ENCODE measurements at places on chromosomes 7 and 10.

DNA sequence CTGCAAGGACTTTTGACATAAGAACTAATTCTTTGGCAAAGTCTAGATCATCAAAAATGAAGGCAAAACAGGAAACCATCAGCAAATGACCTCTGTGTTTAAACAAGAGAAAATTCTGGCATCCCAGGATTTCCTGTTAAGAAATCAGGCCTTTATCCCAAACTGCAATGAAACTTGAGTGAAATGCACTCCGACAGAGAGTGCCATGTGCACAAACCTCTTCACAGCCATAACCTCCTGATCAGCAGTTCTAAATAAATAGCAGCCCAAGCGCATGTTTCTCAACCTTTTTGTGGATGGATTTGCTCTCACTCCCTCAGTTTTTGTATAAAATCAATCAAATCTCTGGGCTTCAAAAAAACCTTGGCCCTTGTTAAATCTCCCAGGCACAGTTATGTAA is 107.7 kb upstream of the EEPD1 start:
- DNase-seq, result no peak

DNA sequence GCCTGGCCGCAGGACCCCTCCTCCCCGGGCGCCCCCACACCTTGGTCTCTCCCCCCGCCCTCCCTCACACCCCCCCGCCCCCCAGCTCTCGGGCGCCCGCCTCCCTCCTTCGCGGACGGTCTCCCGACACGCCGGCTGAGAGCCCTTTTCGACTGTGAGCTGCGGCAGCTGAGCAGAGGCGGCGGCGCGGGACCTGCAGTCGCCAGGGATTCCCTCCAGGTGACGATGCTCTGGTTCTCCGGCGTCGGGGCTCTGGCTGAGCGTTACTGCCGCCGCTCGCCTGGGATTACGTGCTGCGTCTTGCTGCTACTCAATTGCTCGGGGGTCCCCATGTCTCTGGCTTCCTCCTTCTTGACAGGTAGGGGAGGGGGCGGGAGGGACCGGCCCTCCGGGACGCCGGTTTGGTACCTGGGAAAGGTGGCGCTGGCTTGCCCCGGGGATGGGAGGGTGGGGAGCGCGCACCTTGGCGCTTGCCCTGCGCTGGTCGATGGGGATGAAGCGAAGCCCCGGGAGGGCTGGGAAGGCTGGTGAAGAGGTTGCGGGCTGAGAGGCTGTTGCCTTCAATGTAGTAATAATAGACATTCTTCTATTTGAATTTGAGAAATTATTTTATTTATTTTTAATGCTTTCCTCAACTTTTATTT is at the start of gene BMPER:
Gene BMPER, plus strand, starts transcription at position 151 of the 644 bp plus-strand sequence. Its CDS starts 75 bp downstream, at position 226.
- DNase-seq, result peak; percentile 47

- no peak for DNase-seq
These were observed 634.2 kb upstream of the COBL start for GRCh38 chr7:51950813-51951212.

DNA sequence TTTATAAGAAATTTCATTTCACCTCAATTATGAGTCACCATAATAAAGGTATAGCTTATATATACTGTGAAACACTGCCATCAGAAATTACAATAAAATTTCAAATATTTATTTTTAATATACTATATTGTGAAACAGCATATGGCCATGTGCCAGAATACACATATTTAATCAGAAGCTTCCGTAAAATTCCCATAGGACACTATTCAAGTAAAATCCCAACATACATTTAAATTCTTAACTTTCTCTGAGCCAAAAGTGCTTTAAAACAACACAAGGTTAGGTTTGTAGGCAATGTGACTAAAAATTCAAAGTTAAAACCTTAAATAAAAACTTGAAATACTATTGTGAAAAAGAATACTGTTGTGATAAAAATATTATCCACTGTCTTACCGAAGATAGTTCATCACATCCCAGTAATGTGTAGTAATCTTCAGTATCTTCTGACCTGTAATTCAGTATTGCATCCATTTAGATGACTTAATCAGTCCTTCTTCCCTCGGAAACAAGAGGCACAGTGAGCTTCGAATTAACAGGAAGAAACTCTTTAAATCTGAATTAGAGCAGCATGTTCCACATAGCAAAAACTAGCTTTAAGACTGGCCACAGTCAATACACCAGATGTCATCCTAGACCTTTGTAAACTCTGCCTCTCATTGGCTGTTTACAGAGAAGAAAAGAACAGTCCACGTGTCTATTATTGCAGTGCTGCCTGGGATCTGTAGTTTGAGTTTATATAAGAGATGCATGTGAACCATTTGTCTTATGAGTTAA is at the start of gene DNAJC12:
Gene DNAJC12, minus strand, starts transcription at position 648 of the 774 bp plus-strand sequence. Its CDS starts 177 bp downstream, at position 471.
- DNase-seq, result peak; percentile 97

- DNase-seq, result peak; percentile 11
These were observed 228.1 kb upstream of the PFKP start for GRCh38 chr10:2839081-2839725.

DNA sequence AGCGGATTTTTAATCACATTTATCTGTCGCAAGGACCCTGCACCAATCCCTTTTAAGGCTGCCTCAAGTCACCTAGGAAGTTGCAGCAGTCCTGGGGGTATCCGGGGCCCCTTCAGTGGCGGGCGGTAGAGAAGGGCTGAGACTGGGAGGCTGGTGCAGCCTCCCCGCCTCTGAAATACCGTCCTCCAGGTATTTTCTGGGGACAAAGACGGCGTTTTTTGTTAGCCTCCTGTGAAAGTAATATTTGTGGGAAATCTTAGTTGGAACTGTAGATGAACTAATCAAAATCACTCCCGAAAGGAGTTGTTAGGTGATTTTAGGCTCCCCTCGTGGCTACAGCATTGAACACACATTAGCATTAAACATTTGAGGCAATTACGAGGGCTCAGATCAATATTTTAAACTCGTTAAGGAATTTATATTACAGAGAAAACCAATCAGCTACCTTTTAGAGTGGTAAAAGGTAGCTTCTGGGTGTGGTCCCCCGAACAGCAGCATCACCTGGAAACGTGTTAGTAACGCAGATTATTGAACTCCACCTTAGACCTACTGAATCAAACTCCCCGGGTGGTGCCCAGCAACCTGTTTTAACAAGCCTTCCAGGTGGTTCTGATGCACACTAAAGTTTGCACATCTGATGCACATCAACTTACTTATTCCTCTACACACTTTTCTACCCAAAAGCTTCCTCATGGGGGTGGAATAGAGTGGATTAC is 530 bp upstream of the ANXA7 start:
- no peak for DNase-seq

DNA sequence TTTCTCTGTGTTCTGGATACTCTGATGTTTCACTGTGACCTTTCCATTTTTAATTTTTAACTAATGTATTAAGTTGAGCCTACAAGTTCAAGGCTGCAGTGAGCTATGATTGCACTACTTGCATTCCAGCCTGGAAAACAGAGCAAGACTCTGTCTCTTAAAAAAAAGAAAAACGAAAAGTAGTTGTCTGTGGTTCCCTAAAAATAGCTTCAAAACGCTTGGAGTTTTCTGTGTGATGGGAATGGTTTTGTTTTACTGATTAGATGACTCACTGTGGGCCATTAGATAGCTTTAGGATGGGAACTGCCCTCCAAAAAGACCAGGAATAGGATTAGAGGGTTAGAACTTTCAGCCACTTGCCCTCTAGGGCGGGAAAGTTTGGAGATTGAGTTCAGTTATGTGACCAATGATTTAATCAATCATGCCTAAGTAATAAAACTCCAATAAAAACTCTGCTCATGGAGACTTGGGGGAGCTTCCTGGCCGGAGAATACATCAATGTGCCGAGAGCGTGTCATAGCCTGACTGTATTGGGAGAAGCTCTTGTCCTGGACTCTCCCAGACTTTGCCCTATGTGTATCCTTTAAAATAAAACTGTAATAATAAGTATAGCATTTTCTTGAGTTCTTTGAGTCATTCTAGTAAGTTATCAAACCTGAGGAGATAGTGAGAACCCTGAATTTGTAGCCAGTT is 147.1 kb downstream of the LYZL1 start:
- DNase-seq, result peak; percentile 53

DNA sequence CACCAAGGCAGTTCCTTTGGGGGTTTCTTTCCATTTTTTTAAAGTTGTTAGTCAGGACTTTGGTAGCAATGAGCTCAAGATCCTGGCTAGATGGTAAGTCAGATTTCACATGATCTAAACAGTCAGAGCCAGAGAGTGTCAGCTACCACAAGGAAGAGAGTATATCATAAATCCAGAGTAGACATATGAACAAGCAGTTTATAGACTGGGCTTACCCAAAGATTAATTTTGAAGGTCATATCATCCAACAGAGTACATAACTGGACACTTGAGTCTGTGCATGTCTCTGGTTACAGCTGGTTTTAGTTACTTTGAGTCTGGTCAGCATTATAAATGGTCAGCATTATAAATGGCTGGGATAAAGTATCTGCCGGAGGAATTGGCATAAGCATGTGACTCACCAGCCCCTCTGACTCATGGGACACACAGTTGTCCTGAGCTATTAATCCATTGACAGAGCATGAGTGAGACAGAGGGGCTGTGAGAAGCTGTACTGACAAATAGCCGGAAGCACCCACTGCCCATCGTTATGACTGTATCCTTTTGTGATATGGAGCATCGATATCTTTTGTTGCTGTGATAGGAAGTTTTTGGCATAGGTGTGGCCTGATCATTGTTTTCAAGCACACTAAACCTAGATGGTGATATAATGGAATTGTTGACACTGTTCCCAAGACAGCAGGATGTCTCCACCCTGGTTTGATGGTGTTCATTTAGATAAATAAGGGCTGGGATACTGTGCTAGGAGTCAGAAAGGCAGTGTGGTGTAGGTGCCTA is 19.3 kb downstream of the PPP1R3C start:
- no peak for DNase-seq

DNA sequence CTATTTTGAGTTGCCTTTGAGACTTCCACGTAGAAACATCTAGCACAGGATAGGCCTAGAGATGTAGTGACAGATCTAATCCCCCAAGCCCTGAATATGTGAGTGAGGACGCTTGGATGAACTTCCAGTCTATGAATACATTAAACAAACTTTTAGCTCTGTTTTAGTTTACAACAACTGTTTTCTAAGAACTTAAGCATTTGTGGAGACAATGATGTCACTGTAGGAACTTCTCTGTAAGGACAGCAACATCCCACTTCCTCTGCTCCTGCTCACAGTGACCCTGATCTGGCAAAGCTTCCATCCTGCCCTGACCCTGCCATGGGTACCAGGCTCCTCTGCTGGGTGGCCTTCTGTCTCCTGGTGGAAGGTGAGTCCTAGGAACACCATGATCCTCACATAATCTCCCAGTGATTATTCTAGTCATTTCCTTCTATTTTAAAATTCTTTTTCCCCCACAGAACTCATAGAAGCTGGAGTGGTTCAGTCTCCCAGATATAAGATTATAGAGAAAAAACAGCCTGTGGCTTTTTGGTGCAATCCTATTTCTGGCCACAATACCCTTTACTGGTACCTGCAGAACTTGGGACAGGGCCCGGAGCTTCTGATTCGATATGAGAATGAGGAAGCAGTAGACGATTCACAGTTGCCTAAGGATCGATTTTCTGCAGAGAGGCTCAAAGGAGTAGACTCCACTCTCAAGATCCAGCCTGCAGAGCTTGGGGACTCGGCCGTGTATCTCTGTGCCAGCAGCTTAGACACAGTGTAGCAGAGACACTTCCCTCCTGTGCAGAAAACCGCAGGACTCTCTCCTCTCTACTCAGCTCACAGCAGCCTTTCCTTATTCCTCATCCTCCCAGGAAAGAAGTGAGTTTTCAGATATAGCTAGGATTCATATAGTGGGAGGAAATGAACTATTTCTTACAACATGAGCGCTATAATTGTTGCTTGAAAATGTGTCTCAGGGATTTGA is 194.4 kb upstream of the PRSS1 start:
- DNase-seq, result no peak

DNA sequence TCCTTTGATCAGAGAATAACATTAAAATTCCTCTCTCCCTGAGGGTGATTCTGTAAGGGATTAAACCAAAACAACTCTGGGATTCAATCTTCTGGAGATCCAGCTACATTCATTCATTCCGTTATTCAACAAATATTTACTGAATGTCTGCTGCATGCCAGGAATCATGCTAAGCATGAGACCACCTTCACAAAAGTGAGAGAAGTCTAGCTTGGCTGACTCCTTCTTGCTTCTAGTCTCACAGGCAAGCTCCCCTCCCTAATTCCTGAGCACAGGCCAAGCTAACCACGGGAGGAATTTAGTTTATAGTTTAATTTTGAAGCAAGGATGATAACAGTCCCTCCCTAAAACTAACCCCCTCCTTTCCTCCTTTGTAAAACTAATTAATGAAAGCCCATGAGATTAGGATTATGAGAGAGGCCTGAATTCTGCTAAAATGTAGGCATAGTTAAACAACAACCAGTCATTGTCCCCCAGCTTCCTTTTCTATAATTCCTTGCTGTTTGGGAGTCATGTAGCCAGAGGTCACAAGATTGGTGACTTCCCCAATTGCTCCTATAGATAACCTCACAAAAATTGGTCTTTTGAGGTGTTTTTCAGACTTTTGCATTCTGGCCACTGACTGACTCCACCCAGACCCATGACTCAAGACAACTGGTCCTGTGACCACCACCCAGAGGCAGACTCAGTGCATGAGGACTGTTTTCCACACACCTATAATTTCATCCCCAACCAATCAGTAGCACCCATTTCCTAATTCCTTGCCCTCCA is 113.5 kb downstream of the ITGB8 start:
- no peak for DNase-seq

DNA sequence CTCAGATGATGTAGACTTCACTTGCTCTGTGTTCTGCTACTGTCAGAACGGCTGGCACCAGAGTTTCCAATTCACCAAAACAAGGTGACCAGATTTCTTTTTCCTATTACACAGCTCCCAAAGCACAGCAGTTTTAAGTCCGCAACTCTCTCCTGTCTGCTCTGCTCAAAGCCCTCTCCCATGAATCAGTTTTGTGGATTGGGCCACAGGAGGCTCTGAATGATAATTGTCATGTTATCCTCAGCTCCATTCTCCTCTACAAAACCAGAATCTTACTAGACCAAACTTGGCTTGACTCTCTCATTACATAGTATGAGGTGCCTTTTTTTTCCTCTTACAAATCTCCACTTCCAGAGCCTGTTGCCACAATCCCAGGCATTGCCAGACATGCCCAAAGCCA is 223.5 kb downstream of the SNX13 start:
- no peak for DNase-seq

GRCh38 chr10:6351495-6351894 is 148.8 kb downstream of the PFKFB3 start:
- DNase-seq, result no peak

- DNase-seq, result no peak
These were observed 140.1 kb downstream of the ITGA8 start for GRCh38 chr10:15579605-15580004.

GRCh38 chr10:100886963-100887362 is 25.8 kb upstream of the SLF2 start:
- DNase-seq, result no peak

DNA sequence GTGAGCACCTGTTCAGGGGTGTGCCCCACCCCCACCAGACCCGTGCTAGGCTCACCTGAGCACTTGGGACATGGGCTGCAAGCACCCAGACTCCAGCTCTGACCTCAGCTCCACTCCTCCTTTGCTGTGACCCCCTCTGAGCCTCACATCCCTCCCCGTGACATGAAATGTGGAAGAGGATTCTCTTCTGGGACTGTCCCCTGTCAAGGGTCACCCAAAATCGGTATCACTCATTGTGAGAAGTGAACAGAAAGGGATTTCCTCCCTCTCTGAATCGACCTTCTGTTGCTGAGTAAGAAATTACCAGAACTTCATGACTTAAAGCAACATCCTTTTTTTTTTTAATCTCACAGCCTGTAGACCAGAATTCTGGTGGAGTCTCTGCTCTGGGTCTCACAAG is 6.2 kb upstream of the CHST15 start:
- no peak for DNase-seq
